ENCODE measurements at places on chromosomes 11 and 22.

GRCh38 chr11:14703731-14704130 is 60.1 kb downstream of the PDE3B start:
- no peak for DNase-seq

GRCh38 chr11:44825058-44825785 is 98.5 kb downstream of the TSPAN18 start:
- DNase-seq, result no peak

DNA sequence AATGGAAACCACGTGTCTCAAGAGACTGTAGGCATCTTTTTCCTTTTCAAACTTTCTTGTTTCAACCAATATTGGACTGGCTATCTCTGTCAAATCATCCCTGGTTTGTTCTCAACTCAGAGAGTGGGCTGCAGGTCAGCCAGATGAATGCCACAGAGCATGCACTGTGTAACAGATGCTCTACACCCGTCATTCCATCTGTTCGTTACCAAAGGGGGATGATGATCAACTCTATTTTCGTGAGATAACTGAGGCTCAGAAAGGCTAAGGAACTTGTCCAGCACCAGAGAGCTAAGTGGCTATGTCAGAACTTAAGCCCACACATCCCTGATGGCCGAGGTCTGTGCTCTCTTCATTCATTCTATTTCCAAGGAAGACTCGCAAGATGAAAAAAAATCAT is 42.1 kb downstream of the SLC1A2 start:
- no peak for DNase-seq

DNA sequence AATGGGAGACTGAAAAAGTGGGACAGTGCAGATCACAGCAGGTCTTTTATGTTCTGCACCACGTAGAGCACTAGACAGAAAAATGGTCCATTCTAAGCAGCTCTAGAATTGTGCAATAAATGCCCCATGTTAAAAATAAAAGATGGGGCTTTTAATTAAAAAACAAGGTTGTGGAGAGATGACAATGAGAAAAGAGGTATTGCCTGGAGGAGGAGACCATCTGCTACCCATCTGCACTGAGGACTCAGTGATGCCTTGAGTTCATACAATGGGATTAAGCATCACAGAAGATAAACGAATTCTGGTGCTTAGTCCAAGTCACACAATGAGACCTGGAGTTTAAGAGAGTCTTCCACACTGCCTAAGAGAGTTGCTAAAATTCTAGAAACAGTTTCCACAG is 73.6 kb downstream of the PAK1 start:
- no peak for DNase-seq

- DNase-seq, result no peak
Measured at GRCh38 chr11:98107736-98108135, 913.0 kb upstream of the CNTN5 start.

- no peak for DNase-seq
Measured at GRCh38 chr11:66178871-66179270, 89.6 kb upstream of the RAB1B start.

DNA sequence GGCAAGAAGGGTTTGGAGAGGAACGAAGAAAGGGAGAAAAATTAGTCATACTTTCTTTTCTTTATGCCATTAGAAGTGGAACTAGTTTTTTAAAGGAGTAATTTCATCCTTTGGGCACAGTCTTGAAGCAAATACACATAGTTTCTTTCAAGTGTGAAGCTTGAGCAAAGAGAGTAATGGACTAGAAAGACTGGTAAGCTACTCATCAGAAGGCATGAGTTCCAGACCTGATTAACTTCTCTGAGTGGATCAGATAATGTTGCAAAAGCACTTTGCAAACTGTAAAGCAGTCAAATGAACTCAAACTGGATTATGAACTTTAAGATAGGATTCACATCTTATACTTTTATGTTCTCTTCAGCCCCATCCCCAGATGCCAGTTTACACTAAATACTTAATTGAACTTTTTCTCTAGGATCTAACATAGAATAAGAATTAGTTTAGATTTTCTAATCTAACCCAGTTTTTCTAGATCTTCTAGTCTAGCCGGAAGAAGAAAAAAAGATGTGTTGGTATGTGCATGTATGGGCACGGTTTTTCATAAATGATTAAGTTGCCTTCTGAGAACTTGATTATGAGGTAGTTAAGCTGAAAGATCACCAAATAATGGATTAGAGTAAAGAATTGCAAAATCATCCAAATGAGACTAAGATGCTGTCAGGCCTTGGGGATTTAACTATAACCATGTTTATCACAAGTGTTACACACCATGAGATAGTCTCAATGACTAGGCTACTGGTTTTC is 2.5 kb downstream of the DDIAS start:
- no peak for DNase-seq

DNA sequence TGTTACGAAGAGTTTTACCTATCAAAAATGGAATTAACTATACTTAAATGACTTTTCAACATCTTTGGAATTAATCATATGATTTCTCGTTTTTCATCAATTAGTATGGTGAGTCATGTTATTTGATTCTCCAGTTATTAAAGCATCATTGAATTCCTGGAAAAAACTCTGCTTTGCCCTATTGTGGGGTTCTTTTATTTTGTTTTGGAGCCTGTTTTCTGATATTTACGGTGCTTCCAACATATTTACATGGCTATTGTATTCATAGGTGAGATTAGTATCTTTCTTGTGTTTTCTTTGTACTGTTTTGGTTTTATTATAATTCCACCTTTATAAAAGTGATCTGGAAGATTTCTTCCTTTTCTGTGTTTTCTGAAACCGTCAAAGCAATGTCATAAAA is 902.7 kb downstream of the TBC1D22A start:
- no peak for DNase-seq

GRCh38 chr11:2869561-2870427 is 15.8 kb downstream of the CDKN1C start:
- no peak for DNase-seq

DNA sequence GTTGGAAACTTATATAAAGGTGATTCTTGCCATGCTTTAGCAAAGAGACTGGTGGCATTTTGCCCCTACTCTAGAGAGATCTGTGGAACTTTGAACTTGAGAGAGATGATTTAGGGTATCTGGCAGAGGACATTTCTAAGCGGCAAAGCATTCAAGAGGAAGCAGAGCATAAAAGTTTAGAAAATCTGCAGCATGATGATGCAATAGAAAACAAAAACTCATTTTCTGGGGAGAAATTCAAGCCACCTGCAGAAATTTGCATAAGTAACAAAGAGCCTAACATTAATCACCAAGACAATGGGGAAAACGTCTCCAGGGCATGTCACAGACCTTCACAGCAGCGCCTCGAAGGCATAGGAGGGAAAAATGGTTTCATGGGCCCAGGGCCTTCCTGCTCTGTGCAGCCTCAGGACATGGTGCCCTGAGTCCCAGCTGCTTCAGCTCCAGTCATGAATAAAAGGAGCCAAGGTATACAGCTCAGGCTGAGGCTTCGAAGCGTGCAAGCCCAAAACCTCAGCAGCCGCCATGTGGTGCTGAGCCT is 83.4 kb downstream of the MRTFA start:
- no peak for DNase-seq

DNA sequence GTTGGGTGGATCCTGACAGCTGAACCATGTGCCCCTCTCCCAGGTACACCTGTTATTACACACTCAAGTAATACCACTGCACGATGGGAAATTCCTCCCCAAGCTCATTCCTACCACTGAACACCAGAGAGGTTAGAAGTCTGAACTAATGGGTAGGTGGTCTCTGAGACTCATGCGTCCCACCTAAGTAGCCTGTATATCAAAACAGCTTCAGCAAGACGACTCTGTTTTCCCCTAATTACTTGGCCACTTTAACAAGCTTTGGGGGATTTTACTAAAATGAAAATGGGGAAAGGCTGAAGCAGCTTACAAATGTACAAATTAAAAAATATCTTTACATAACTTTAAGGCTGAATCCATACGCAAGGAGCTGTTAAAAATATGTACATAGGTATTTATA is 29.4 kb downstream of the LGR4 start:
- DNase-seq, result no peak

DNA sequence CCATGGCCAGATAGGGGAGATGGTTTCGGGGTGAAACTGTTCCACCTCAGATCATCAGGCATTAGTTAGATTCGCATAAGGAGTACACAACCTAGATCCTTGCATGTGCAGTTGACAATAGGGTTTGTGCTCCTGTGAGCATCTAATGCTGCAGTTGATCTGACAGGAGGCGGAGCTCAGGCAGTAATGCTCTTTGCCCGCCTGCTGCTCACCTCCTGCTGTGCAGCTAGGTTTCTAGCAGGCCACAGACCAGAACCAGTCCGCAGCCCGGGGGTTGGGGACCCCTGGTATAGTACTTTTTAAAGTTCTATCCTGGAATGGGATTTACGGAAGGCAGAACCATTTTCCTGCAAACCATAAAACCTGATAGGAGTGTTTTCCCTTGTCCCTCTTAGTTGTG is 54.6 kb downstream of the POLD3 start:
- DNase-seq, result no peak

DNA sequence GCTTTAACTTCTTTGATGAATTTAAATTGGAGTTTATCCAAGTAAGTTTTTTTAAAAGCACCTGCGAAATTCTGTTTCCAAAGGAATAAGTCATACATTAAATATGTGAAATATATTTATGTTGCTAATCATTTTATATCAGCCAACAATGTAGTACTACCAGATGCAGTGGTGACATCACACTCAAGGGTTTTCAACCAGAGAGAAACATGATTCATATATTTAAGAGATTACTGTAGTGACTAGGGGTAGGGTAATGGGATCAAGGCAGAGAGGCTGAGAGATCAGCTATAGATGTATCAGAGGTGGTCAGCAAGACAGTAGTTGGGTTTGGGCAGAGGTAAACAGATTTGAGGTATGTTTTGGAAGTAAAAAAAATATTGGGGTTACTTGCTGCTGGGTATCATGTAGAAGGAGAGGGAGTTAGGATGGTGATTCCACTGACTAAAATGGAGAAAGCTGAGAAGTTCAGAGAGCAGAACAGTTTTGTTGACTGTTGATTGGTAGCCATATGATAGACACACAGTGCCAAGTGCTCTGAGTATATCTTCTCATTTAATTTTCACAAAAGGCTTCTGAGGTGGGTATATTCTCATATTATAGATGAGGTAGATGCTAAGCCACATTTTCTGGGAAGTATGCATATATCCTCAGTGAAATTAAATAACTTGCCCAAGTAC is 39.4 kb downstream of the CEP57 start:
- DNase-seq, result no peak

DNA sequence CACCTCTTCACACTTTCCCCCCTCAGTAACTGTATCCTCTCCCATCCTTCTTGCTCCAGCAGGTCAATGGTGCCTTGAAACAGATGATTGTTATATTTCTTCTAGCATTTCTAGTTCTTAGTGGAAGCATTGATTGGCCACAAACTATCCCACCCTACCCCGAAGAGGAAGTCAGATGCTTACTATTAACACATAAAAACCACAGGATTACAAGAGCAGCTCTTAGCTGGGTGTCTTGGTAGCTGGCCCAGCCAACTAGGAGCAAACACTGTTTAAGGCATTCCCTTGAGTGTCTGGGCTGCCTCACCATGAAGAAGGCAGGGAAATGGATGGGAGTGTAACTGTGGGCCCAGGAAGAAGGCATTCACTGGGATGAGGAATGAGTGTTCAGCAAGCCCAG is 176.6 kb downstream of the GRIK4 start:
- no peak for DNase-seq

DNA sequence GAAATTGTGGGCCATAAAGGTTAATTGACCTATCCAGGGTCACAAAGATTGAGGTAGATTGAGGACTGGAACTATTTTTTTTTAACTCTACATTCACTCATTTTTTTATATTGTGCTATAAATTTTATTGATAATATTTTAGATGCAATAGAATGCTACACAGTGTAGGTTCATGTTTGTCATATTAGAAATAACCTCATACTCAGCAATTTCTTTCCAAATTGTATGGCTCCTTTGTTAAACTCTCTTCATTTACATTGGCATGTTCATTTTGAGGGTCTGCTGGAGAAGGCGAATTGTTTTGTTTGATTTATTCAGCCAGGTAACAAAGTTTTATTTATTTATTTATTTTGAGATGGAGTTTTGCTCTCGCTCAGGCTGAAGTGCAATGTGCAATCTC is 44.6 kb downstream of the UVRAG start:
- DNase-seq, result no peak

DNA sequence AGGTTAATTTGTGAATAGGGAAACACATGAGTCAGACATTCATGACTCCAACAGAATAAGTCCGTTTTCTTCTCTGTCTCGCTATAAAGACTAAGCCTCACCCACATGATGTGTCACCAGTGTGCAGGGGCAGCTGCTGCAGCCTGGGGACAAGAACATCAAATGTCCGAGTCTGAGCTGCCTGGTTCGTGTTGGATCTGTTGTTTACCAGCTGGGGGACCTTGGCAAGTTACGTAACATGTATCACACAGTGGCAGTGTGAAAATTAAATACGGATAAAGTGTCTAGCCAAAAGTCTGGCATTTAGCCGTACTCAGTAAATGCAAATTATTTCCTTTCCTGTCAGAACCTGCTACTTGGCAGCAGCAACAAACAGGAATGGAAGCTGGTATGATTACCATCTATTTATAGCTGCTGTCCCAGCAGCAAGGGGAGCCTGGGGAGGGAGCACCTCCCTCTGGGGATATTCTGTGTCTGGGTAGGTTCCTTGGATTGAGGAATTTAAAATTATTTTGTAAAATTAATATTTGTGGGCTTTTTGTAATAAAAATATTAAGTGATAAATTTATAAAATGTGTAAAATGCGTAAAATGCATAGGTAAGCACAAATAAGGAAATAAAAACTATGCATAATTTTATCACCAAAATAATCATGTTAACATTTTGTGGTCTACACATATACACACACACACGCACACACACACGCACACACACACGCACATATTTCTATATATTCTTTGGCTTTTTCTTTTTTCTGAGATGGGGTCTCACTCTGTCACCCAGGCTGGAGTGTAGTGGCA is 1.3 kb upstream of the CLDN25 start:
- peak; percentile 79 for DNase-seq

DNA sequence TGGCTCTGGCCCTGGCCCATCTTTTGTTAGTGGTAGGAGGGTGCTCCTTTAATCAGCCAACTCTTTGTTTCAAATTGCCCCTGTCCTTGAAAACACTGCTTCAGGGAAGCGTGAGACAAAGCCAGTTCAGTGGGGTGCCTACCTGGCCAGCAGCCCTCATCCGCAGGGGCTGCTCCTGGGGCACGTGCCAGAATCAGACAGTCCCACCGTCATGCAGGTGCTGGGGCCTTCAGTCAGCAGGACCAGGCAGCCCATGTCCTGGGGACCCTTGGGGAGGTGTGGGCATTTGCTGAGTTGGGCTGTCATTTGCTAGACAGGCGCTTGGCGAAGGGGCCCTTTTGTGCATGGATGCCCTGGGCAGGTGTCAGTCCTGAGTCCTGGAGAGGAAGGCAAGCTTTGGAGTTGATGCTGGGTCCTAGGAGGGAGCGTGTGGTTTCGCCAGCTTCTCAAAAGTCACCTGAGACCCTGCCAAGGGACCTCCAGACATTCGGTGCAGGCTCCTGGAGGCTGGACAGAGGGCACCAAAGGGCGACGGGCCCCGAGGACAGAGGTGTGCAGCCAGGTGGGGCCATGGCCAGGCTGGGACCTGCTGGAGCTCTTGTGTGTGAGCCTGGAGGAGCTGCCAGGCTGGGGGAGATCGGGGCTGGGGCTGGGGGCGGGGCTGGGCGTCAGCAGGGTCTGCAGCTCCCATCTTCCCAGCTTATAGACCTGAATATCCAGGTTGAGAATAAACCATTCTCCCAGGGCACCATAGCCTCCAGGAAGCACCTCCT is 15.0 kb upstream of the RTN4R start:
- DNase-seq, result no peak

All from RPMI7951 (cell line).